ENCODE measurements at places on chromosomes 16 and 17. TPM values are rescaled to one million over a fixed set of nuclear protein-coding genes. Genes with fewer than 3 reads are reported as not detected.

DNA sequence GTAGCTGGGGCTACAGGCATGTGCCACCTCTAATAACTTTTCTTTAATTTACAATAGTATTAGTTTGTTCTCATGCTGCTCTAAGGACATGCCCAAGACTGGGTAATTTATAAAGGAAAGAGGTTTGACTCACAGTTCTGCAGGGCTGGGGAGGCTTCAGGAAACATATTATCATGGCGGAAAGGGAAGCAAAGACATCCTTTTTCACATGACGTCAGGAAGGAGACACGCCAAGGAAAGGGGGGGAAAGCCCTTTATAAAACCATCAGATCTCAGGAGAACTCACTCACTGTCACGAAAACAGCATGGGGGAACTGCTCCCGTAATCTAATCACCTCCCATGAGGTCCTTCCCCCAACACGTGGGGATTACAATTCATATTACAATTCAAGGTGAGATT is 18.3 kb downstream of the IL4R start:
- no peak for DNase-seq

DNA sequence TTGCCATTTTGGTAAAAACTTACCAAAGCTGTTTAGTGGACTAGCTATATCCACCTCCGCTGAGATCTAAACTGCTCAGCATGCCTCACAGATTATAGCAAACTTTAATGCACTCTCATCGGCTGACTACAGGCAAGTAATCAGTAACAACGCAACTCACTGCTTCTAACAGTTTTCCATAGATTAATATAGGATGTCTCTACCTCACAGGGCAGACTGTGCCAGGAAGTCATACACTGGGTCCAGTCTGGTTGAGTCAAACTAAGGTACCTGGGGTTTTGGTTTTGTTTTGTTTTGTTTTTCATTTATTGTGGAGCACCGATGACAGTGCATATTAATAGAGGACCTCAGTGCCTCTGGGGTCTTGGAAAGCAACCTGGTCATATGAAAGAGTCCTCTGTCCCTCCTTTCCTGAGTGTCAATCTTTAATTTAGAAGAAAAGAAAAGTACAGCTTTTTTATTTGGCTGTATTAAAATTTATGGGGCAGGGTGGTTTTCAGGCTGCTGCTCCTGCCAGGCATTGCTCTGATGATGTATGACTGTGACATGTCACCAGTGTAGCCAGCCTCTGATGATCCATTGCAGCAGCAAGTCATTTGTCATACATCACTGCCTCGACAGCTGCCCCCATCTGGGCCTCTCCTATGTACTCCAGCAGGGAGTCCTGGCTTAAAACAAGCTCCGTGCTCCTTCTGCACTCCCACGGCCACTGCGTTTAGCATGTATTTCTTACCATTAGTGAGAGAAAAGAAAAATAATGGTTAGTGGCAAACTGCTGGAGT is 854.1 kb downstream of the KCNJ2 start:
- DNase-seq: peak; percentile 22

GRCh38 chr17:32896647-32897258 is 19.8 kb upstream of the MYO1D start:
- no peak for DNase-seq

- peak; percentile 66 for DNase-seq
Observed at GRCh38 chr17:50830994-50831393, 4.4 kb upstream of the WFIKKN2 start.

OR1A1 gene
- total RNA-seq: not detected

DNA sequence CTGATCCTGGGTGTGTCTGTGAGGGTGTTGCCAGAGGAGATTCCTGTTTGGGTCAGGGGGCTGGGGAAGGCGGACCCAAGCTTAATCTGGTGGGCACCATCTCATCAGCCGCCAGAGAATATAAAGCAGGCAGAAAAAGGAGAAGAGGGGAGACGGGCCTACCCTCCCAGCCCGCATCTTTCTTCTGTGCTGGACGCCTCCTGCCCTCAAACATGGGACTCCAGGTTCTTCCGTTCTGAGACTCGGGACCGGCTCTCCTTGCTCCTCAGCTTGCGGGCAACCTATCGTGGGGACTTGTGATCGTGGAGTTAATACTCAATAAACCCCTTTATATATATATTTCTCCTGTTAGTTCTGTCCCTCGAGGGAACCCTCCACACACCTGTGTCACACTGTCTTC is 64.5 kb downstream of the LMF1 start:
- DNase-seq: no peak

CLDN7 gene
- 0.32 TPM for total RNA-seq

Data from neural progenitor cell (in vitro differentiated cells).